ENCODE measurements at places on chromosomes 4 and X. TPM values are rescaled to one million over a fixed set of nuclear protein-coding genes. Genes with fewer than 3 reads are reported as not detected.

GRCh38 chr4:92182006-92182735 lies 121.6 kb upstream of the GRID2 start:
- no peak for DNase-seq

GRCh38 chr4:188428935-188429334 lies 289.7 kb downstream of the TRIML1 start:
- DNase-seq = no peak

GRCh38 chrX:22686138-22686541 lies 313.6 kb upstream of the DDX53 start:
- DNase-seq = peak; percentile 99

DNA sequence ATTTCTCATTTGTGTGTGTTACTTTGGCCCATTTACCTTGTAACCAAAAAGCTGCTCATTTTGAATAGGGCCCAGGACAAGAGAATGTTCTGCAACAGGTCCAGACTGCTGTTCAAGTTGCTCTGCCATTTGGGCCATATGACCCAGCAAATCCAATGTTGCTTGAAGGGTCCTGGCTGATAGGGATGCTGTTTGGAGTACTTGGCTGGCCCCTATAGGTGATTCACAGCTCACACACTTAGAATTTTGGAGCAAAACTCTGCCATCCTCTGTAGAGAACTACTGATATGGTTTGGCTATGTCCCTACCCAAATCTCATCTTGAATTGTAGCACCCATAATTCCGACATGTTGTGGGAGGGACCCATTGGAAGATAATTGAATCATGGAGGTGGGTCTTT lies 131.5 kb downstream of the AASDH start:
- no peak for DNase-seq

DNA sequence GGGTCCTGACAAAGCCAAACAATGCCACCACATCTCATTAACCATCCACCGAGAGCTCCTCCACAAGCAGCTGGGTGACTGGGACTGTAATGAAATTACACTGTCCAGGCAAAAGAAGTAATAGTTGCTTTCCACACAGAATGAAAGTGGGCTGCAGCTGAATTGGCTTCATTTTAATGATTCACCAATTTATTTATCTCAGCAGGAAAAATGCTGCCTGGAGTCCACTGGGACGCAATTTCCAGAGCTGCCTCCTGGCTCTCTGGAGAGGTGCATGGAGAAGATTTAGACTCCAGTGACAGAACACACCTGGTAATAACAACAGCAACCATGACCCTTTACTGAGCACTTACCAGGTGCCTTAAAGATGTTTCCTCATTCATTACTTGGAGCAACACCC lies 226.7 kb downstream of the LDB2 start:
- DNase-seq = no peak

GRCh38 chr4:38842994-38843393 lies 13.6 kb downstream of the TLR6 start:
- no peak for DNase-seq

DNA sequence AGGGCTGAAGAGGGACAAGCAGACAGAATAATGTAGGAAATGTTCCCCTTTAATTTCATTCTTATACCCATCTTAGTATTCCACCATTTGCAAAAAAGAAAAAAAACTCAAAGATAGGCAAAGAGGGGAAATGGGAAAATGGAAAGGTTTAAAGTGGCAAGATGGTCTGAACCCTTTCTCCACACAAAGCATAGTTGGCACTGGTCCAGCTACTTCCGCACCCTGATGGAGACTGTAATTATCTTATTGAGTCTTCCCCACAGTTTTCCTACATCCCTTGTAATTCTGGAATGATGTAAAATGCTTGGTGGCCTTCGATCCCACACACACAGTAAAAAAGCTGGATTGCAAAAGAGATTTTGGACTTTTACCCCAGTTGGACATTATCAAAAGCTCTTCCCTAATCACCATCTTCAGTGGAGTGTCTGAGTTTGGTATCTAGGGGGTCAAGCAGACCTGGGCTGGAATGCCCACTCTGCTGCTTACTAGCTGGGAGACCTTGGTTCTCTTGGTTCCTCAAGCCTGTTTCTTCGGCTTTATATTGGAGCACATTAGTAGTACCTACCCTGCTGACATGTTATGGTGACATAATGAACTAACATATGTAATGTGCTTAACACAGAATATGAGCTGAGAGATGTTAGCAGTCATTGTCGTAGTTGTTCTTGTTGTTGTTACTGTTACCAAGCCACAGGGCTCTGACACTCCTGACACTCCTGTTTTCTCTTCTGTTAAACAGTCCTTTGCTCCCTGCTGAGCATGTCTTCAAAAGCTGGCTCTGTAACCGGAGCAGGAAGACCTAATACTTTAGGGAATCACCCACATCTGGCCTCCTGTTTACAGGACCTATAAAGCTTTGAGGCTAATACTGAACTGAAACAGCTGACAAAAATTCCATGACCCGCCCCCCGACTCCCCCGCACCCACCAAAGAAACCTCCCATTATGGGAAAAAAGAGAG lies 4.7 kb downstream of the SRPX2 start:
- DNase-seq = peak; percentile 72

- DNase-seq = no peak
Observed at GRCh38 chr4:159922119-159922518, 819.2 kb downstream of the RAPGEF2 start.

- DNase-seq = no peak
Observed at GRCh38 chrX:18353931-18354368, 538 bp downstream of the SCML2 start.

DNA sequence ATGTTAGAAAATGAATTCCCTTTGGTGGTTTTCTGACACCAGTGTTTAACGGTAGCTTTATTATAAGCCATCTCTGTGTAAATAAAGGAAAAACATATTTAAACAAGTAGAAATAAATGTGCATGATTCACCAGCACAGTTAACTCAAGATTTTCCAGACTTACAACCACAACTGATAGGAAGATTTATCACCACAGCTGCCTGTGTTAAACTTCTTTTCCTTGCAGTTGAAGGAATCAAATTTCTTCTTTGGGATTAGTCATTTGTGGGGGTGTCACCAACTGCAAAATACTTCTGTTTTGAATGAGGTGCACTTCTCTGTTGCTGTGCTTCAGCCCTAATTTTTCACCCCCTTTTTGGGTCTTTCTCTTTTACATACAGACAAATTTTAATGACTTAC lies 128.1 kb upstream of the STK26 start:
- DNase-seq = no peak

DNA sequence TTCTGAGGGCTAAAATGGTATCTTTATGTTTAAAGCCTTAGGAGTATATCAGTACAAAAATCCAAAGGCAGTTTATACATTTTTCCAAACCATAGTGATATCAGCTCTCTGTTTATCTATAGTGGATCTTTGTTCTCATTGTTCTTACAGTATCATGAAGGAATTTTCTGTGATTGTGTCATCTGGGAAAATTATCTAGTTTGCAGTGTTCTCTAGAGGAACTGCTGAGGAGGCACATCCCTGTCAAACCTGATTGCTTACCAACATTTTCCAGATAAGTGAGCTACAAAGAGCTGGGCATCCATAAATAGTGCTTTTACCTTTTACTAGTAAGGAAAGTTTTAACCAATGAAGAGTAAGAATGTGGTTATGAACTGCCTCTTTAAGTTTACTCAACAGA lies 44.9 kb upstream of the SLC25A31 start:
- peak; percentile 48 for DNase-seq

GRCh38 chr4:126752702-126753101 lies 880.1 kb upstream of the INTU start:
- no peak for DNase-seq

DNA sequence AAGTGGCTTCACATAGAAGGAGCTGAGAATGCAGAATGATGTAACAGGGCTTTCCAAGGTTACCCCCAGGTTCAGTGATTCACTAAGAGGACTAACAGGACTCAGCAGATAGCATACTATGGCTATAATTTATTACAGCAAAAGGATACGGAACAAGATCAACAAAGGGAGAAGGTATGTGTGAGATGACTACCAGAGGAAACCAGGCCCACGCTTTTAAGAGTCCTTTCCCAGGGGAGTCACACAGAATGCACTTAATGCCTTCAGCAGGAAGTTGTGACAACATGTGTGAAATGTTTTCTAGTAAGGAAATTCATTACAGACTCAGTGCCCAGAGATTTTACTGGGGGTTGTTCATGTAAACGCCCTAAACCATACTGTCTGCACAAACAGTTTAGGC lies 373.6 kb upstream of the MAGEB2 start:
- no peak for DNase-seq

DNA sequence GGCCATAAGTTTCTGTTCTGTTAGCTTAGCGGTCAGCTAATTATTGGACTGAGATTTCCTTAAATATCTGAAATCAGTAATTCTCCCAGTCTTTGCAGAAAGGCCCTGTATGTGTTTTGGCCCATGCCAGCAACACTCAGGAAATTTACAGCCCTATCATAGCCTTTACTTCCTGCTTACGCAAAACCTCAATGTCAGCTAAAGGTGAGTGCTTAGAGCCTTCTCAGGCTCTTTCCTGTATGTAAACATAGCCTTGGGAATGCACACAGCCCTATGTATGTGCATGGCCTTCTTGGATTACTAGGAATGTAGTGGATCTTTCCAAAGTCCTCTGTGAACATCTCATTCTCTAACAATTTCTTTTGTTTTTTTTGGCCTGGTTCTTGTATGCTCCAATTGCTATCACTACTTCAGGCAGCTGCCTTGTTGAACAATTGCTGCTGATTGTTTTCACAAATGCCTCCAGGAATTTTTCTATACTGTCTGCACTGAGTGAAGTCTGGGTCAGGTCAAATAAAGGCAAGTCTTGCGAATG lies 200.0 kb downstream of the PPP1R2C start:
- DNase-seq = no peak

- DNase-seq = no peak
Observed at GRCh38 chr4:1576961-1577821, 106.9 kb downstream of the FAM53A start.

- DNase-seq = no peak
Observed at GRCh38 chr4:90186229-90186628, 59.0 kb downstream of the CCSER1 start.

- DNase-seq = peak; percentile 68
Observed at GRCh38 chr4:83171436-83172039, 57.0 kb upstream of the PLAC8 start.

DNA sequence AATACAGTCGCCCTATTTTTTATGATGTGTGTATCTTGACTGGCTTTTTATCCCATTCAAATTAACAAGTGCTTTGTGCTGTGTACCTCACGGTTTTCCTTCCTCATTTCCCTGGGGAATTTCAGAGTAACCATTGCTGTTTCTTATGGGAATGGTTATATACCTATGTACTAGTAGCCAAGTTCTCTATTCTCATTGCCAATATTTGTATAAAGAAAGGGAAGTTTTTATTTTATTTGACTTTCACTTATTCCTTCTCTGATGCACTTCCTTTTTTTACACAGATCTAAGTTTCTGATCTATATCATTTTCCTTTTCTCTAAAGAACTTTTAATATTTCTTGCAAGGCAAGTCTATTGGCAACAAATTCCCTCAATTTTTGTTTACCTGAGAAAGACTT lies 181.3 kb downstream of the SOWAHB start:
- no peak for DNase-seq

Gene EDNRA
- total RNA-seq = not detected

Gene GRIA2
- total RNA-seq = not detected

Gene FGF5
- total RNA-seq = 0.13 TPM

Gene DAPP1
- total RNA-seq = not detected

Gene GC
- total RNA-seq = not detected

Gene SCML2
- total RNA-seq = 2.7 TPM

Gene MAGEB17
- total RNA-seq = not detected

Gene SOX3
- total RNA-seq = not detected

Gene UBA1
- total RNA-seq = 115 TPM

Gene DCAF12L1
- not detected for total RNA-seq

Gene TIGD4
- 0.13 TPM for total RNA-seq

Gene NPNT
- under 0.01 TPM for total RNA-seq
